Camera-type eye (tissue), 1 donor: ENCODE measurements at places on chromosomes 2 and 18. TPM values are rescaled to one million over a fixed set of nuclear protein-coding genes. Genes with fewer than 3 reads are reported as not detected.

The RGPD3 gene
- 1.3 TPM for total RNA-seq

The EGR4 gene
- total RNA-seq = not detected

The IL1F10 gene
- not detected for total RNA-seq

The TGFA gene
- total RNA-seq = 3.4 TPM

The CCNT2 gene
- 103 TPM for total RNA-seq

The CYP20A1 gene
- 42.8 TPM for total RNA-seq

The MYO5B gene
- 56.7 TPM for total RNA-seq

The COLEC12 gene
- total RNA-seq = 67.2 TPM

The ITPRIPL1 gene
- 5.7 TPM for total RNA-seq

The IL36RN gene
- 0.22 TPM for total RNA-seq

The HOXD3 gene
- total RNA-seq = 3.0 TPM

The FSHR gene
- not detected for total RNA-seq

The FTCDNL1 gene
- total RNA-seq = 2.3 TPM

The MSTN gene
- 7.2 TPM for total RNA-seq

The SPATA3 gene
- total RNA-seq = not detected

The RAB11FIP5 gene
- 17.6 TPM for total RNA-seq

The MAPK4 gene
- total RNA-seq = 16.1 TPM

The SERPINB10 gene
- 1.3 TPM for total RNA-seq

The HNMT gene
- total RNA-seq = 29.9 TPM

The PSMA8 gene
- total RNA-seq = not detected

The IL1A gene
- not detected for total RNA-seq

The GALNT5 gene
- 8.3 TPM for total RNA-seq

The BOLL gene
- 0.27 TPM for total RNA-seq

The CXCR2 gene
- 0.99 TPM for total RNA-seq

The CACNB4 gene
- 26.2 TPM for total RNA-seq

The COPS8 gene
- total RNA-seq = 164 TPM

The FAM237A gene
- total RNA-seq = not detected

The CPLX4 gene
- 46.1 TPM for total RNA-seq

The MROH2A gene
- not detected for total RNA-seq

The ZSCAN30 gene
- 42.3 TPM for total RNA-seq

The CCBE1 gene
- 4.8 TPM for total RNA-seq

The C2orf78 gene
- total RNA-seq = not detected

The SERPINB12 gene
- not detected for total RNA-seq

The GPATCH11 gene
- 17.2 TPM for total RNA-seq

The NPPC gene
- total RNA-seq = 5.2 TPM

The CRYGD gene
- total RNA-seq = 823 TPM

The SPR gene
- total RNA-seq = 4.5 TPM

The ASPRV1 gene
- total RNA-seq = 4.3 TPM

The KATNAL2 gene
- 4.6 TPM for total RNA-seq

The NGEF gene
- total RNA-seq = 10.0 TPM

The DNMT3A gene
- 112 TPM for total RNA-seq

The NABP1 gene
- 9.5 TPM for total RNA-seq

The MTLN gene
- 18.3 TPM for total RNA-seq

The ASB18 gene
- total RNA-seq = not detected

The NDUFS1 gene
- 167 TPM for total RNA-seq

The AMER3 gene
- 11.8 TPM for total RNA-seq

The UGT1A5 gene
- total RNA-seq = 0.16 TPM

The IL1R1 gene
- total RNA-seq = 19.4 TPM

The CABYR gene
- total RNA-seq = 7.0 TPM

The CHAC2 gene
- total RNA-seq = 2.2 TPM

The RGPD4 gene
- 2.2 TPM for total RNA-seq

The OSBPL6 gene
- total RNA-seq = 10.1 TPM

The CSRNP3 gene
- 81.7 TPM for total RNA-seq

The UCN gene
- total RNA-seq = 4.7 TPM
